G401 (cell line): ENCODE measurements at places on chromosomes 3 and 15. TPM values are rescaled to one million over a fixed set of nuclear protein-coding genes. Genes with fewer than 3 reads are reported as not detected.

The DZIP1L gene
- 16.2 and 17.8 TPM in 2 replicates for total RNA-seq

The CCDC191 gene
- total RNA-seq, result 0.49 and 0.54 TPM in 2 replicates

The TMEM212 gene
- not detected in 2 replicates for total RNA-seq

The CCR3 gene
- total RNA-seq, result 1.1 and 11.5 TPM in 2 replicates

The SENP5 gene
- total RNA-seq, result 37.0 and 37.7 TPM in 2 replicates

The GRAMD1C gene
- total RNA-seq, result 8.1 and 13.5 TPM in 2 replicates

The DUT gene
- total RNA-seq, result 159 and 182 TPM in 2 replicates

The C2CD4A gene
- not detected in 2 replicates for total RNA-seq

The MOBP gene
- total RNA-seq, result not detected in 2 replicates

The LEKR1 gene
- total RNA-seq, result not detected in 2 replicates

DNA sequence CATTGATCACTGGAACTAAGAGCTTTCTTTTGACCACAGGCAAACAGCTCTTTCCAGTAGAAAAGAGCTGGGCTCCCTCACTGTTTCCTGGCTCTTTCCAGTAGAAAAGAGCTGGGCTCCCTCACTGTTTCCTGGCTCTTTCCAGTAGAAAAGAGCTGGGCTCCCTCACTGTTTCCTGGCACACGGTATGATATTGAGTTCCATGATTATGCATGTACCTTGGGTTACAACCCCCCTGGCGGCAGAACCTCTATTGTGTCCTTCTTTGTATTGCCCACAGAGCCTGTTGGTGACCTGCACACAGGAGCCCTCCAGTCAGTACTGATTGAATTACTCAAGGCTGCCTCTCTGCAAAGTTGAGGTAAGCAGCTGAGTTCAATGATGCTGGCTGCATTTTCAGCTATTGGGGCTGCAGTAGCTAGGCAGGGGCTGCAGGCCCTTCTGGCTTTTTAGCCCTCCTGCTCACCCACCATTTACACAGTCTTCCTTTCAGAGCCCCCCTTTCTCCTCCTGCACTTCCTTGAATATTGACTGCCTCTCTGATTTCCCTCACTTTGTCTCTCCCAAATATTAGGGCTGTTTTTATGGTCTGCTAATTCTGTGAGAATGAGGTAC lies 10.2 kb downstream of the ACKR2 start:
- no peak for DNase-seq

DNA sequence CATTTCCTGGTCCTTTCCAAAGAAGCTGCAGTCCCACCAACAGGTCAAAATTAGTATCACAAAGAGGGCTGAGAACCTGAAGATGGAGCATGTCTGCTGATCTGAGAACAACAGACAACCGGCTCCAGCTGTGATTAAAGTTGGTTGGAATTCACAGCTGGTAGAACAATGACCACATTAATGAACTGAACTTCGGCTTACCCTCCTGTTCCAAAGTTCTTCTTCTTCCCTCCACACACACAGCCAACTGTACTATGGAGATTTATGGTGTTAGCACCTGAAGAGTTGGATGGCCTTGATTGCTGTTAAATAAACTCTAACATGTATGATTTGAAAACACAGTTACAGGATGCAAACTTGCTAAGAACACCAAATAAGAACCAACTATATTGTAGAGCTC lies 27.4 kb upstream of the ROPN1 start:
- no peak for DNase-seq

DNA sequence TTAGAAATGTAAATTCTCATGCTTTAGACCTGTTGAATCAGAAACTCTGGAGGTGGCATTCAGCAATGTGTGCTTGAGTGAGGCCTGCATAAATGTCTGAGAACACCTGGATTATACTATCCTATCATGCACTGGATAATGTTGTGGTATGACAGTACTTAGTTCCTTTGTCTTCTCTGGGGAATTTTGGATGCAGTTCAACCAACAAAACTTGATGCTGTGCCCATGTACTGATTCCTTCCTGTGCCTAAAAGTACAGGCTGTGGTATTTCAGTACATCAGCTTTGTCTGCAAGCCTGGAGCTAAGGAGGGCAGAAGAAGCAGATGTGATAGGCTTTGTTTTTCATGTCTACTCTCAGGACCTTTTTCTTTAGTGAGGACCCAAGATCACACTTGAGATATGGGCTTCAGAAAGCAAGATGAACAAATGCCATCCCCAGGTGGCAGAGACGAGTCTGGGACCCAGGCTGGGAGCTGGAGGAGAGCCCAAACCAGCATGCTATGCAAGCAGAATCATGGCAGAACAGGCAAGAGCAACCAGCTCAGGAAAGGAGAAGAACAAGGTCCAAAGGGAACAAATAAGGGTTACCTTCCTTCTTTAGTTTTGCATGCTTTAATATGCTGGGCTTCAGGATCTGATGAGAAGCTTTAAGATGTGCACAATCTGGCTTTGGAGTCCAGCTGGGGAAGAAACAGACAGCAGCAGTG lies 124.7 kb downstream of the MYRIP start:
- peak; percentile 75 for DNase-seq

- DNase-seq, result no peak
These were observed 71.5 kb upstream of the MEX3B start for GRCh38 chr15:82117296-82117695.

GRCh38 chr15:99704444-99704838 lies 28.8 kb downstream of the LYSMD4 start:
- peak; percentile 90 for DNase-seq

GRCh38 chr15:59388670-59389069 lies 16.0 kb upstream of the MYO1E start:
- DNase-seq, result no peak

GRCh38 chr15:64144565-64145281 lies 6.8 kb upstream of the SNX22 start:
- DNase-seq, result no peak

- DNase-seq, result no peak
These were observed 481.4 kb downstream of the NSUN3 start for GRCh38 chr3:94544131-94544789.

DNA sequence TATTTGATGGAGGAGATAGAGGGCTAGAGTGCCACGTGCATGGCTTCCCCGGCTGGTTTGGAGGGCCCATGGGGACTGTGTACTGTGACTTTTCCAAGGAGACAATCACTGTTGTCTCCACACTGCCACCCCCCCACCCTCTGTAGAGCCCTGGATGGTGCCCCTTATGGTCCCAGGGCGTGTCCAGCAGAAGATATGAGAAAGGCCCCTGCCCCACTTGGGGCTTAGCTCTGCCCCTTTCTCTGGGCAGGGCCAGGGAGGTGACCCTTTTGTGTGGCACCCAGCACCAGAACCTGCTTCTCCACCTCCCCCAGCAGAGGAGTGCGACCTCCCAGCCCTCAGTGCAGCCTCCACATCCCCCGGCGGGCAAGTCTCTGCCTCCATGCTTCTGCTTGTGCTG lies 32.1 kb downstream of the SPSB4 start:
- DNase-seq, result no peak

DNA sequence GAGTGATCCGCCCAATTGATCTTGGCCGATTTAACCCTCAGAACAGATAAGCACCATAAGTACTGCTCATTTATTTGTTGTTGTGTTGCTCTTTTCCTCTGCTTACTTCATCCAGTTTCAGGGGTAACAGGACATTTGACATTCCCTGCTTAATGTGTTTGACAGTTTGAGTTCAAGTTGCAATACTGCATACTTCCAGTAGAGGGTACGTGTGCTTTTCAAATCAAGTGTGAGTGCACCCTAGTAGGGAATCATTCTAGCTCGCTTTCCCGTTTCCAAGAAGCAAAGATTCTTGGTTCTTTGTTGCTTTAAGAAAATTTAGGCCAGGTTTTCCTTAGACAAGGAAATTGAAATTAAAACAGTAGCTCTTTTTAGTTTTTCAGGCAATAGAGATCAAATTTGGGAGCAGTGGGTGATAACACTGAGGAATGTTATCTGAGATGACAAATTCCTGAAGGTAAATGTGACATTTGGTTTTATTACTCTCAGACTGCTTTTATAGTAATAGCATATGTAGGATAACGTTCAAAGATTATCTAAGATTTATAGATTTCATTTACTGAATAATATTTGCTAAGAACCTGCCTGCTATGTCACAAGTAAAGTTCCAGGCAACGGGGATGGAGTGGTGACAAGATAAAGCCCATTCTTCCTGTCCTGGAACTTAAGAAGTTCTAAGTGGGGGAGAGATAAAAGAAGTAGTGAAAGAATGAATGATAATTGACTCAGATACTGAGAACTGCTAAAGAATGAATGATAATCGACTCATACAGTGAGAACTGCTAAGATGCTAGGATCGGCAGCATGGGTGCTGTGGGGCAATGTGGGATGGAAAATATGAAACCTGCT lies 73.3 kb downstream of the SYNPR start:
- peak; percentile 89 for DNase-seq

GRCh38 chr3:122063908-122064307 lies 8.7 kb downstream of the CD86 start:
- no peak for DNase-seq

DNA sequence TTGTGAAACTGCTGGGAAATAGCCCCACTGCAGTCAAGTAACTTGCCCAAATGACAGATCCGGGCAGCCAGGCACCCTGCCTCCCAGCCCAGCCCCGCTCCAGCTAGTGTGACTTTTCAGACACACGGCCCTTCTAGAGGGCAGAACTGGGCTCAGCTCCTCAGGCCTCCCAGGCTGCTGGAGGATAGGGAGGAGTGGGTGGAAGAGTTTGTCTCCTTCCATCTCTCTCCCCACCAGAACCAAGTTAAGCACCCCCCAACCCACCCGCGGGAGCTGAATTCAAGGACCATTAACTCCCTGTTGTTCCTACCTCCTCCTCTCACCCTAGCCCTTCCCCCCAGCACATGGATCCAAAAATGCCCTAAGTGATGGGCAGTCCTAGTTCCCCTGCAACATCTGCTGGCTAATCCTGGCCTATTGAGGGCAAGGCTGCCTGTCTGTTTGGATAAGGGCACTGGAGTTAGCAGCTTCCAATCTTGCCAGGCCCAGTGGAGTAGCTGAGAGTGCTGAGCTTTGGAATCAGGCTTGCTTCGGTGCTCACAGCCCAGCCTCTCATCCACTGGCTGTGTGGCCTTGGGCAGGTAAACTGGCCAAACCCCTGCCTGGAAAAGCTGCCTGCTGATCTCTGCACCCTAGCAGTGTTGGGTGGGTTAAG lies 3.1 kb downstream of the CCDC33 start:
- DNase-seq, result no peak

DNA sequence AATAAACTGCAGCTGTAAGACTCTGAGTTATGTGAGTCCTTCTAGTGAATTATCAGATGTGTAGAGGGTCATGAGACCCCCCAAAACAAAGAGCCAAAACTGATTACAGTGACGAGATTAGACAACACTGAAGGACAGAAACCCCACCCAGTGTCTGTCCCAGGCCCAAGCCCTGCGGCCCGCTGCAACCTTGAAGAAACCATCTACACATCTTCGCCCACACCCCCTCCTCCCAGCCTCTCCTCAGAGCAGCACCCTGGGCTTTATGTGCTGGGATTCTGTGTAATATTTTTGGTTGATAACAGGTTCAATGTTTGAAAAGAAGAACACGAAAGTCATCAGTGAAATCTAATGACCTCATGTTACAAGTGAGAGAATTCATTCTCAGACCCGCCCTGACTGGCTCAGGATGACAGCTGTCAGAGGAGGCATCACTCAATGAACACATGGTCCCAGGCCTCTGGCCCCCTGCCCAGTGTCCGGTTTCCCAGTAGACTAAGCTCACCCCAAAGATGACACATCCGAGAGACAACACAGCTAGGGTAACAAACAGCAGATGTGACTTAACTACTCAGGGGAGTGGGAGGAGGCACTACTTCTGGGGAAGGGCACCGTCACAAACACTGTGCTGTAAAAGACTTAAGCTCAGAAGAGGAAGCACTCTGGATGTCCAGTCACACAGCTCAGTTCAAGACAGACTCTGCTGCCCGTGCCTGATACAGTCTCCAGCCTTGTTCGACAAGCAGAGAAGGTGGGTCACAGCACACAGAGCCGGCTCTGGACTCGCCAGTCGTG lies 48.9 kb downstream of the NIPA2 start:
- no peak for DNase-seq

DNA sequence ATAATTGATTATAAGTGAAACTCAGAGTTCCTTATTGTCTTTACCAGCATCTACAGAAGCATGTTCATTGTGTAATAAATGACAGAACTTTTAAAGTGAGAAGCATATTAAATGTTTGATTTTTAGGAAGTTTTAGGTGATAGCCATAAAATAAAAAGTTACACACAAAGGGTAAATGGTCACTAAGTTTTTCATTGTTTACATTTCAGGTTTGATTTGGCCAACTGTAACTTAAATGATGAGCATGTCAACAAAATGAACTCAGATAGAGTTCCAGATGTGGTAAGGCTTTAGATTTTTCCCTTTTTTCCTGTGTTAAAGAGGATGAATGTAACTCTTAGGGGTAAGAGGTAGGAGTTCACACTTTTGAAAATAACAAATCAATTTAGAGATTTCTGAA lies 25.9 kb downstream of the NMD3 start:
- DNase-seq, result no peak

DNA sequence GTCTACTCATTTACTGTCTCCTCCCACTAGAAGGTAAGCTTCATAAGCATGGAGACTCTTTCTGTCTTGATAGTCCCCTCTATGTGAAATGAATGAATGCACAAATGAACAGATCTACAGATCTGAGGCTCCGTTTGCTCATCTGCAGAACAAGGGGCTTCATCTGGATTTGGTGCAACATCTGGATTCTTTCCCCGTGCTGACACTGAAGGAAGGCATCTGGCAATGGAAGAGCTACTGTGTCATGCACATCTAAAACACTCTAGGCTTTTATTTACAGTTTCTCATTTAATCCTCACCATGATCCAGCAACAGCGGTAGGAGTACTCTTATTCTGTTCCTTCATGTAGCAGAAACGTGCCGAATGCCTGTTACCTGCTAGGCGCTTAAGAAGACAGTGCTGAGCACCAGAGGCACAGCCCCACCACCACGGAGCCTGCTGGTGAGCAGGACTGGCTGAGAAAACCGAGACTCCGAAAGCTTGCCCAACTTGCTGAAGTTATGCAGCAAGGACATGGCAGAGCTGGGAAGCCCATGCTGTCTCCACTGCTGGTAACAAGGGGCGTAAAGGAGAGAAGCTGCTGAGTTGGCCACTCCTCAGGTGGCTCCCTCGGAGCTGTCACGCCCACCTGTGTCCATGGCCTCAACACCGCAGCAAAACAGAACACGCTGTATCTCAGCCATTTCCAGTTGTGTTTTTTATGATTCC lies 31.1 kb downstream of the LSM3 start:
- no peak for DNase-seq

DNA sequence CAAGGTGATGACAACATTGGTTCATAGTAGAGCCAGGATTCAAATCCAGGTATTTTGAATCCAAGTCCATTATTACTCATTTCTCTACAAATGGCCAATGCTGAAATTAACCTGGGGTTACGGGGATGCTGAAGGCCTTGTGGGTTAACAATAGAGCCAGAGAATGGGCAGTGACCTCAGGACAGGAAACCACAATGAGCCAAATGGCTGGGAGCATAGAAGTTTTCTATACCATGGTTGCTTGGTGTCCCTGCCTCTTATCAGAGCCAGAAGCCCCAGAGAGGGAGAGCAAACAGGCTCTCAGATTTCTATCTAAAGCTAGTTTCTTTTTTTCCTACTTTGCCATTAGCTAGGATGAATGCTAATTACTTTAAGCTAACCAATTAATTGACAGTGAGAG lies 82.3 kb downstream of the TNIK start:
- no peak for DNase-seq
